ENCODE measurements at places on chromosomes 5 and 9.

DNA sequence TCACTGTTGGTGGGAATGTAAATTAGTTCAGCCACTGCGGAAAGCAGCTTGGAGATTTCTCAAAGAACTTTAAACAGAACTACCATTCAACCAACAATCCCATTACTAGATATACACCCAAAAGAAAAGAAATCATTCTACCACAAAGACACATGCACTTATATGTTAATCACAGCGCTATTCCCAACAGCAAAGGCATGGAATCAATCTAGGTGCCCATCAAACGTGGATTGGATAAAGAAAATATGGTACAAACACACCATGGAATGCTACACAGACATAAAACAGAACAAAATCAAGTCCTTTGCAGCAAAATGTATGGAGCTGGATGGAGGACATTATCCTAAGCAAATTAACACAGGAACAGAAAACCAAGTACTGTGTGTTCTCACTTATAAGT lies 42.1 kb downstream of the PRUNE2 start:
- no peak for DNase-seq

- no peak for DNase-seq
Observed at GRCh38 chr5:33840927-33841547, 50.8 kb downstream of the ADAMTS12 start.

DNA sequence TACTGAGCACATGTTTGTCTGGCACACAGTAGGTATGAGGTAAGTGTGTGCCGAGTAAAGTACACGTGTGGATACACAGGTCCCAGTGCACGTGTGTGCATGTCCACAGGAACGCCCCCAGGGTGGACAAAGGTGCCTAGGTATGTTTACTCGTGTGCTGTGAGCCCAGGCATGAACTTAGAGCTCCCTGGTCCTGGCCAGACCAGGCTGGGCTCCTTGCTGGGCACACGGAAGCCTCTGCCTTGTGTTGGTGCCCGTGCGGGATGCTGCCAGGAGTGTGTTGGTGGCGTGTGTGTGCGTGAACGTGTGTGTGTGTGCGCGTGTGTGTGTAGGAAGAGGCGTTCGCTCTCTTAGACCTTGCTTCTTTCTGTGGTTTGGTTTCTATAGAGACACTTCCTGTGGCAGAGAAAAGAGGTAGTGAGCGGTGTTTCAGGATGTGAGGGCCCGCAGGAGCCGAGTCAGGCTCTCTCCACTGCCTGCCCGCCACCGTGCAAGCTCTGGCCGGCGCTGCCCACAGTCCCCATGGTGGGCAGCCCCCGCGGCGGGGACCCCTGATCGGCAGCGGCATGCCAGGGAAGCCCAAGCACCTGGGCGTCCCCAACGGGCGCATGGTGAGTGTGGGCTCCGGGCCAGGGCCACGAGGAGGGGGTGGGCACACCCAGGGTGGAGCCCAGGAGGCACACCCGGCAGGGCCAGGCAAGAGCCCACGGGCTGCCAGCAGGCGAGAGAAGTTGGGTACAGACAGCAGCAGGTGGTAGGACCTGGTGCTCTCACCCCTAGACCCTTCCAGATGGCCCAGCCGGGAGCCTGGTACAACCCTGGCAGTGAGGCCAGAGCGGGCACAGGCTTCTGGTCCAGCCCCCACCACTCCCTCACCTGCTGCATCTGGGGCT lies at the start of gene RGS14:
RGS14 (plus strand) TSS at position 466 of the 893 bp plus-strand sequence; CDS start at position 567, 101 bp downstream.
- no peak for DNase-seq

DNA sequence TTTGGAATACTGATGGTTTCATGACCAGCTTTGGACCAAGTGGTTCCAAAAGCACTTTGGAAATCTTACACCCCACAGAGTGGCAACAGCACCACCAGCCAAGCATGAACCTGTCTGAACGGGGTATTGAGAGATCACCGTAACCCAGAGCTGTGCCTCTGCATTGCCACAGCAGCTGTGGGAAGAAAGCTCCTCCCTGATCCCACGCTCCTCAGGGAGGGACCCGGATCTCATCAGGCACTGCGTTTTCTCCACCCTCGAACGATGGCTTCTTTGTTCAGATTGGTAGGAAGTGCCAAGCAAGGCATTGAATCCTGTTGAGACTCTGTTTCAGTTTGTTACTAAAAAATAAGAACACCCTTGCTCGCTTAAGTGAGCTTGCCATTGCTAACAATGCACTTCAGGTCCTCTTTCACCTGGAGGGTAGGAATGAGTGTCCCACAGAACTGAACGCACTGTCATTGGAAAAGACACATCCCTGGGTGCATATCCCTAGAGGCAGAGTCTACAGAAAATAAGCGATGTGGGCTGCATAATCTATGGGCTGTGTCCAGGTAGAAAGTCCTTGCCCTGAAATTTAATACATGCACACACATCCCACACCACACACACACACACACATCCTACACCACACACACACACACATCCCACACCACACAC lies 118.0 kb upstream of the ICE1 start:
- no peak for DNase-seq

DNA sequence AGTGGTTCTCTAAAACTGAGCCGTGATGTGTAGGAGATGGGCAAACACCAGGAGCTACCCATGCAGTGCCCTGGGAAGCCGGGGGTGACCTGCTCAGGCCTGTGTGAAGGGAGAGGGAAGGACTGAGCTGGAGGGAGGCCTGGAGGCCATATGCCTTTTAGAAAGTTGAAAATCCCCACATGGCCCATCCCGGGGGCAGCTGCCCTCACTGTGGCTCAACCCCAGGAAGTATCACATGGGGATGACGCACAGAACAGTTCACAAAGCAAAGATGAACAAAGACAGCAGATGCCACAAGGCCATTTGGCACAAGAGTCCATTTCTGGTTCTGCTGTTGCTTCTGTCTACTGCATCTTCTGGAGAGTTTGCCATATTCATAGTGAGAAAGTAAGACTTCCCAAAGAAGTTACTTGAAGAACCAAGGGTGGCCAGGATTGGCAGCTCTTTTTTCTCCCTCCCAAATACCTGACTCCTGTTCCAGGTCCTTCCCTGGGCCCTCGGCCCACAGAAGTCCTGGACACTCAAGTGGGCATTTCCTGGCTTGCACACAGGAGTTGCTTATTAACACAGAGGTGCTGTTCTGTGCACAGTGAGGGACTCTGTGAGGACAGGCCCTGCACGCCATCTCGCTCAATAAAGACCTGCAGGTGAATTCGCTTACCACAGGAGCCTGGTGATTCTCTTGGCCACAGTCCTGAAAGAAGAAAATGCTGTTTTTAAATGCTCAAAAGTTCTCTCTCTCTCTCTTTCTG lies 25.1 kb downstream of the ACSL6 start:
- no peak for DNase-seq

GRCh38 chr5:127849891-127850290 lies 146.7 kb downstream of the CCDC192 start:
- DNase-seq: no peak

- DNase-seq: no peak
Observed at GRCh38 chr5:157598350-157598936, 22.9 kb upstream of the ADAM19 start.

DNA sequence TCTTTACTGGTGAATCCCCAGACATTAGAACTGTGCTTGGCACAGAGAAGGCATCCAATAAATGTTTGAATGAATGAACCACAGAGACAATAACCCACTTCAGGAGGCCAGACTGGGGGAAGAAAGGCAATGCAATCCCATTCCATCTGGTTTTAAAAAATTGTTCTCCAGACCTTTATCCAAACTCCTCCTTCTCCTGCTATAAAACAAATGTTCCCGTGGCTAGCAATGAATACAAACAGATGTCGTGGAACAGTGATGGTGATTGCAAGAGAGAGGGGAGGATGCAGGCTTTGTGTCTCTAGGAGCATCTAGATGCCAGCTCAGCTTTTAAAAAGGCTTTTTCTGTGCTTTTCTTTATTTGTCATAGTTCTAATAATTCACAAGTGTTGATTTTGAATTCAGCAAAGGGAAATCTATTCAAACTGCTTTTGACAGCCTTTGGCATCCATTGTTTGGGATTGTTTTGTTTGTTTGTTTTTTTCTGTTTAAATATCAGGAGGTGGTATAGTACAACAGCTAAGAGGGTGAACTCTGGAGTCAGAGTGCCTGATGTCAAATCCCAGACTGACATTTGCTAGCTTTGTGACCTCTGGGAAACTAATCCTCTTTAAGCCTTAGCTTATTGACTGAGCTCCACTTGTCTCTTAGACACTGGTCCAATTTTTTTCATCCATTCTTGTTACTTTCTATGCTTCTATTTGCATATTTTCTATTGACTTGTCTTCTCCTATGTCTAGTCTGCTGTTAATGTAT lies 59.1 kb downstream of the TNFSF15 start:
- DNase-seq: no peak

GRCh38 chr9:109317311-109317978 lies 3.4 kb downstream of the EPB41L4B start:
- no peak for DNase-seq

DNA sequence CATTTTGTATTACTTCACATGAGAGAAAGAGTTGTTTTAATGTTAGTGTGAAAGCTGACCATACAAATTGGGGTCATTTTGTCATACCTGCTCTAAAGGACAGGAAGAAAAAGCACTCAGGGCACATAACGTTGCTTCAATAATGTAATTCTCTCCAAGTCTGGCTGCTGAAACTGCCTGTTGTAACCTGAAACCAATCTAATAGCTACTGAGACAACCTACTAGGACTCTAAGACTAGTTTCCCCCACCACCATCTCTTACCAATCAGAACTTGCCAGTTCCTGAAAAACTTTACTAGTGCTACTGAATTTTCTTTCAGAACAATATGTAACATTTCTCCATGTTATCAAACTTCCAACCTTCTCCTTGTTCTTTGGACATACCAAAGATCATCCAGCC lies 374.7 kb downstream of the PTPRD start:
- no peak for DNase-seq

DNA sequence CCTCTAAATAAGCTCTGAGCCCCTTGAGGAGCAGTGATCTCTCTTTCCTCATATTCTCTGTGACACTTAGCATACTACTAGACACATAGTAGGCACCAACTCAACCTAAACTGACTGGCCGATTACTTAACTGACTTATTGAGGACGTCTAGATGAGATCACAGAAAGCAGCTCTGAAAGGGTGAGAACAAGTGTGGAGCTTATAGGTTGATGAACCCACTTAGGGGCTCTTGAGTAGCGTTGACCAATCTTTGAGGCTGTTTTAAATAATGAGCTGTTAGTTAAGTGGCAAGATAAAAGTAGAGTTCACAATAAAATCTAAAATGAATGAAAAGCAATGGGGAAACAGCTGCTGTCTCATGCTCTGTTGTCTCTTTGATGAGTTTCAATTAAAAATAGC lies 124.7 kb upstream of the TNPO1 start:
- no peak for DNase-seq

- no peak for DNase-seq
Observed at GRCh38 chr5:138568061-138568824, 7.0 kb downstream of the HSPA9 start.

DNA sequence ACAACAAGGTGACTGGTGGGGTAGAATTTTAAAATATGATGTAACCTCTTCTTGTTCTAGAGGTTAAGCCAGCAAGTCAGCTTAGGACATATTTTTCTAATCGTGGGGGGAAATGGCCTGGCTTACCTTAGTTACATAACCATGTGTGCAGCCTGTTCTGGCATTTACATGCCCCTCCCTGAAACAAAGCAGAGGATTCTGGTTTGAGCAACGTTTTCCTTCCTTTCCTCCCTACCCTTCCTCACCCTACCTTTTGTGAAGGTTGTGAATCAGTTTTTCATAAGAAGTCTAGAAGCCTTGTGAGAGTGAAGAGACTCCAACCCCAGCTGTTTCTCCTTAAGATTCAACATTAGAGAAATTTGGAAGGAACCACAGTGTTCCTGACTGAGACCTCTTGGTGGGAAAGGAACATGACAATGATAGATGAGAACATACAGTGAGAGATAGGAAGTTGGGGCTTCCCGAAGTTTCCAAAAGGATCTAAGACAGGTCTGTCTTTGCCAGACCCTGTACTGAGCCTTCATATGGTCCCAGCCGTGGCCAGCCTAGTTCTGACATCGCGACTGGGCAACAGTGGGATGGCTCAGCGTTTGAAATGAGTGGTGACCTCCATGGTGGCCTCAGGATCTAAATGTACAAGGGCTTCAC lies 365.2 kb downstream of the SPATA31D1 start:
- DNase-seq: no peak

GRCh38 chr5:26239588-26239987 lies 798.8 kb downstream of the CDH9 start:
- DNase-seq: no peak
